Forelimb muscle (tissue), 1 donor: ENCODE measurements at places on chromosomes 6 and 20. TPM values are rescaled to one million over a fixed set of nuclear protein-coding genes. Genes with fewer than 3 reads are reported as not detected.

Gene TNFRSF6B
- polyA plus RNA-seq = 1.6 TPM

Gene NKX2-4
- not detected for polyA plus RNA-seq

- peak; percentile 20 for DNase-seq
Measured at GRCh38 chr20:52150440-52151258, 40.9 kb downstream of the ZFP64 start.

DNA sequence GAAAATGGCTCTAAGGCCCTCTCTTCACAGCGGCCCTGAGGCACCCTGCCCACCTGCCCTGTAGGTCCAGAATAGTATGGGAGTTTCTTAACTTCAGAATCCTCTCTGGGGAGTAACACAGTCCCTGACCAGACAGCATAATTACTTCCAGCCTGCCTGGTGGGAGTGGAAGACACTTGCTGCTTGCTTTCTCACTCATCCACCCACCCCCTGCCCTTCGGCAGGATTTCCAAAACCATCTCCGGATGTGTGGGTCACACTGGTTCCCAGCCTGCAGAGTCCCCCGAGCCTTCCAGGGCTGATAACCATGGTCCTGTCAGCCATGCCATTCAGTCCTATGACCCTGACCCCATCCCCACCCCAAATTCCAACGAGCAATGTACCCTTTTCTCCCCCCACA is 5.4 kb downstream of the SLC29A1 start:
- no peak for DNase-seq

DNA sequence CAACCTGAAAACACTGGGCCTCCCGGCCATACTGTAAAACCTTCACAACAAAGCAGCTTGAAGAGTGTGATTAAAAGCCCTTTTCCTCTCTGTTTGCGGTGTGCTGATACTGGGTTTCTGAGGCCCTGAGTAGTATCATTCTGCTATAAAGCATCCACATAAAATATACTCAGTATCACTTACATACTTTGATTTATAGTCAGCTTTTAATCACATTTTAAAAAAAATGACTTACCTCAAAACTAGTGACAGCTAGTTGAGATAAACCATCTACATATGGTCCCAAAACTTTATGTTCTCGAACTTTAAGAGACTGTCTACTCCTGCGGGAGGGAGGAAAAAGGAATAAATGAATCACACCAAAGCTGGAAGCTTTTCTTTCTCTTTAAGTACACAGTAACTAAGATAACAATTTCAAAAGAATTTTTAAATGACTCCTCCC is 135.7 kb downstream of the KIF13A start:
- no peak for DNase-seq

- DNase-seq = no peak
Measured at GRCh38 chr20:11895861-11896387, 21.8 kb upstream of the BTBD3 start.

DNA sequence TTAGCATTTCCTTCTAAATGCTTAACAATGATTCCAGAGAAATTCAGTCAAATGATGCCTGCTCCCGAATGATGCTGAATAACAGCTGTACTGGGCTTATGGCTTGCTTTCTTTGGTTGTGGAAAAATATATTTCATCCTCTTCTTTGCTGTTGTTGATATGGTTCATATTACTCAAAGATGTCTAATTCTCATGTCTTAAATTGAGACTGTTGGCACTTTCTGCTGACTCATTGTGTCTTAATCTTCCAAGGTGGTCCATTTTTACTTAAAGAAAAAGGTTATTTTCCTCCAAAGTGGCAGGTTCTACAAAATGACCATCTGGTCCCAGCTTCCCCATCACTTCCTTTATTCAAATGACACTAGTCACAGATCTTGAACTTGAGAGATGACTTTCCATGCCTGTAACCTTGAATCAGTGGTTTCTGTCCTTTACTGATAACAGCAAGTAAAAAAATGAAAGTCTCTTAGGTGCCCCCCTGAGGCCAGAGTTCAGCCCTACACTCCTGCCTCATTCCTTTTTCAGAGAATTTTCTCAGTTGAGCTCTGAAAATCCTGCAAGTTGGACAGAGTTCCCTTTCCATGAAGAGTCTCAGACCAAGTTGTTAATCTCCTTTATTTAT is 6.9 kb downstream of the SNAP25 start:
- no peak for DNase-seq
